Common myeloid progenitor, CD34-positive (primary cell): ENCODE measurements at places on chromosomes 7 and 10.

DNA sequence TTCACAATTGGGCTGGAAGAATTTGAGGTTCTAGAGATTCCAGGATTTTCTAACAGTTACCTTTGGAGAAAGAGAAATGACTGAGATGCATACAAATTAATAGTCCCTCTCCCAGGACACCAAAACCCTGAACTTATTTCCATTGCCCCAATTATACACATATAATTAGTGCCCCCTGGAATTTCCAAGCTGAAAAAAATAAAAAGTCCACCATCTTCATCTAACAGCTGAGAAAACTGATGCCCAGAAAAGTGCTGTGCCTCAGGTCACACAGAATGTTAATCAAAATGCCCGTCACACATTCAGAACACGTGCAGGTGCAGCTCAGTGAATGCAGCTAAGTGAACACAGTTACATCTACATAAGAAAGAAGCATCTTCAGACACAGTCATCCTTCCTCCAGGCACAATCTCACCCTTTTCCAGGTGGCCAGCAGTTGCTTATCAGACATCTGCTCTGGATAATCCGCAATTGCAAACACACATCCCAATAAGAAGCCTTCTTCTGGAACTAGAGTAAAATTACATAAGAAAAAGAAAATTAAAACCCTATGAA, 35.4 kb downstream of the PAXIP1 start:
- peaks cover 12% of the 10 kb centered on the region for H3K36me3 ChIP-seq
- H3K27ac ChIP-seq, result no peak overlapping the region
- DNase-seq, result no peak
- H3K4me1 ChIP-seq, result no peaks in the 10 kb centered on the region
- H3K4me3 ChIP-seq, result no peak overlapping the region
- no peaks in the 10 kb centered on the region for H3K27me3 ChIP-seq

GRCh38 chr10:66180581-66181318, 745.1 kb upstream of the LRRTM3 start:
- DNase-seq, result peak; percentile 72
- H3K36me3 ChIP-seq, result no peaks in the 10 kb centered on the region
- no peaks in the 10 kb centered on the region for H3K4me1 ChIP-seq
- no peak overlapping the region for H3K27ac ChIP-seq

GRCh38 chr10:94038024-94038423, 44.3 kb downstream of the PLCE1 start:
- H3K36me3 ChIP-seq, result no peaks in the 10 kb centered on the region
- no peaks in the 10 kb centered on the region for H3K4me1 ChIP-seq
- H3K4me3 ChIP-seq, result no peak overlapping the region
- no peak for DNase-seq

- H3K27me3 ChIP-seq, result no peaks in the 10 kb centered on the region
- no peak for DNase-seq
- H3K36me3 ChIP-seq, result peaks cover 9% of the 10 kb centered on the region
- H3K4me1 ChIP-seq, result no peaks in the 10 kb centered on the region
These were observed 46.8 kb downstream of the IPMK start for GRCh38 chr10:58220769-58221451.

GRCh38 chr10:4725917-4726606, 99.9 kb upstream of the AKR1E2 start:
- DNase-seq, result peak; percentile 8
- H3K4me3 ChIP-seq, result no peak overlapping the region
- no peaks in the 10 kb centered on the region for H3K4me1 ChIP-seq
- H3K27ac ChIP-seq, result no peak overlapping the region
- H3K27me3 ChIP-seq, result no peaks in the 10 kb centered on the region
